NCI-H69 (cell line): ENCODE measurements at places on chromosomes 5 and 9.
A peak's percentile ranks its signal among the peaks of the same experiment; 100 is the strongest.

- DNase-seq, result no peak
Observed at GRCh38 chr5:113225259-113225658, 209.5 kb downstream of the TSSK1B start.

DNA sequence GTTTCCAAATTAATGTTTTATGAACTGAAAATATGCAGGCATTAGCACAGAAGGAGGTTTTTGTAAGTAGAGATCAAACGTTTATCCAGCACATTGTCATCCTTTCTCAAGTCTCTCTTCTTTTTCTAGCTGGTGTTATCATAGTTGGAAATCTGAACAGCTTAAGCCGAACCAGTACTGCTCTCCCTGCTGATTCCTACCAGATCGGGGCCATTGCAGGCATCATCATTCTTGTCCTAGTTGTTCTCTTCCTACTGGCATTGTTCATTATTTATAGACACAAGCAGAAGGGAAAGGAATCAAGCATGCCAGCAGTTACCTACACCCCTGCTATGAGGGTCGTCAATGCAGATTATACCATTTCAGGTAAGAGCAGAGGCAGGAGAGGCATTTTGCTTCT lies 72.1 kb upstream of the PRRC1 start:
- DNase-seq, result no peak

DNA sequence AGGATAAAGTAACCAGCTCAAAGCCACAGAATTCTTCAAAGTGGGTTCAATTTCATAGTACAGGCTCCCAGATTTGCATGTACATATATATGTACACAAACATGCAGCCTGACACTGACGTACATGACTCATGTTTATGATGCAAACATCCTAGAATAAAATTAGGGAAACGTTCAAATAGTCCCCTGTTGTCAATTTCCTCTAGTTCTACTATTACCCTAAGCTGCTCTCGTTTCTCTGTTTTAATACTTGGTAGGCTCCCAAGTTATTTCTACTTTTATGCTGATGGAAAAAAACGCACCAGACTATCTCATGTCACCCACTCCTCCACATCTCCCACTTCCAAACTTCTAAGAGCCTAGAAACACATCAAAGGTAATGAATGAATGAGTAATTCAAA lies 229.7 kb downstream of the EPB41L4A start:
- DNase-seq, result no peak

GRCh38 chr9:112037281-112038016 lies 137.6 kb downstream of the SUSD1 start:
- DNase-seq, result no peak

DNA sequence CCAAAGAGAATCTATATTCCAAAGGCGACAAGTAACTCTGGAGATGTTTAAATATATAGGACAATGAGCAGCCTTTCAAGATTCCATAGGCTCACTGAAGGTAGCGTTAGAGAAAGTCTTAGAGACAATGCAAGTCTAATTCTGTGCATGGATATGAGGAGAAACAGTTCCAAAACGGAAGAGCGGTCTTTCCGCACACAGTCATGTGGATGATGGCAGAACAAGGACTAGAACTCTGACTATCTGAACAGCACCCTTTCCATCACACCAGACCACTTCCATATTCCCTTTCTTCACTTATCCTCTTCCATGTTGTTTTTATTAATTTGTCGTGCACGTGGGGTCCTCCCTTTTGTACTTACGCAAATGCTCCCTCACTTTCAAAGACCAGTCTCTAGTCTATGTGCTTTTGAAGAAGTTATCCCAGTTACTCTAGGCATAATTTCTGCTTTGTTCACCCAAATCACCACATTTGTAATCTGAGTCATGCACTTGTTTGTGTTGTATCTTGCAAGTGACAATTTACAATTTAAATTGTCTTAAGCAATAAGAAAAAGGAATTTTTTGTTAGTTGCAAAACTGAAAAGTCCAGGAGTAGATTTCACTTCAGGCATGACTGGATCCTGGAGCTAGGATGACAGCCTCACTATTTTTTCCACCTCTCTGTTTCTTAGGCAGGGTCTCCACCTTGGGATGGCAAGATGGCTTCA lies 116.0 kb upstream of the ADRA1B start:
- DNase-seq, result no peak

GRCh38 chr9:38359297-38359653 lies 33.2 kb upstream of the ALDH1B1 start:
- DNase-seq, result no peak

DNA sequence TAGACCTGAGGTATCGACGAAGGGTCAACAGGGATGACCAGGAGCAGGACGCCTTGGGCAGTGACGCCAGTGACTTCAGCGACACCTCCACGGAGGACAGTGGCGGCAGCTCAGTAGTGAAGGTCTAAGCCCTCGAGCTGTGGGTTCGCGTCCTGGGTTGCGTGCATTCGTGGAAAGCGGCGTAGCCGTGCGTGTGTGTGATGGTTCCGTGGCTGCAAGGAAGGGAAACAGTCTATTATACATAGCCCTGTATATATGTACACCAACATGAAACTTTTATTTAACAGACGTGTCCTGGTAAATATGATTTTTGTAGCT lies 8.4 kb downstream of the PPP1R26 start:
- no peak for DNase-seq

- DNase-seq, result peak; percentile 98
Observed at GRCh38 chr9:101999441-101999840, 261.0 kb upstream of the GRIN3A start.

GRCh38 chr5:66727630-66728029 lies 131.4 kb downstream of the MAST4 start:
- DNase-seq, result no peak

DNA sequence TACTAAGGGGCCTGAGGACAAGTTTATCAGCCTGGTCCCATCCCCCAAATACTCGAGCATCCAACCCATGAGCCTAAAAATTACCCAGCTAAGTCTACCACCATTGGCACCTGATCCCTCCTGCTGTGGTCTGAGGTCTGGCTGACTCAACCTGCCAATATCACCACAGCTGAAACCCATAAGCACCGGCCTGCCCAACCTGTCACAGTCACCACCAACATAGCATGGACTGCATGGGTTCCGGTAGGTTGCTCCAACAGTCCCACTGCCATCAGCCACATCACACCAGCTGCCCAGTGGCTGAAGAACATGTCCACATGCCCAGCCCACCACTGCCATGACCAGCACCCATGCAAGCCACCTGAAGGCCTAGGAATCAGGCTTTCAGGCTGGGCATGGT lies 495.0 kb downstream of the PRELID2 start:
- no peak for DNase-seq

DNA sequence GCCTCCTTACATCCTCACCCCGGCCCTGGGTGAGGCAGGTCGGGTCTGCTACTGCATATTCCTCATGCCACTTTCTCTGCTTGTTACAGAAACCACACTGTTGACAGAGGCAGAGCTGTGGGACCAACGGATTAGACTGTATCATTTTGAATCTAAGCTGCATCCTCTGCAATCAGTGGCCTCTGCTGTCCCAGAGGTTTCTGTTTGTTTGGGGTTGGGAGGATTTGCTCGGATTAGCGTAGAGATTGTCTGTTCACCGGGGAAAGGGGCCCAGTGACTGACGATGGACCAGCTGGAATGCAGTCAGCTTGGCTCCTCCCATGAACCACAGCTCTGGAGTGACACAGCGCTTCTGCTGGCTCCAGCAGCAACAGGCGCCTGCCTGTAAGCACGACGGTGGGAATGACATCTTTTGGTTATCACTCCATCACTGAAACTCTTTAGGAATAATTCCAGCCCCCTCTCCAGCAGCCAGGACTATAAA lies 37.3 kb upstream of the ADRA1B start:
- DNase-seq, result peak; percentile 33

DNA sequence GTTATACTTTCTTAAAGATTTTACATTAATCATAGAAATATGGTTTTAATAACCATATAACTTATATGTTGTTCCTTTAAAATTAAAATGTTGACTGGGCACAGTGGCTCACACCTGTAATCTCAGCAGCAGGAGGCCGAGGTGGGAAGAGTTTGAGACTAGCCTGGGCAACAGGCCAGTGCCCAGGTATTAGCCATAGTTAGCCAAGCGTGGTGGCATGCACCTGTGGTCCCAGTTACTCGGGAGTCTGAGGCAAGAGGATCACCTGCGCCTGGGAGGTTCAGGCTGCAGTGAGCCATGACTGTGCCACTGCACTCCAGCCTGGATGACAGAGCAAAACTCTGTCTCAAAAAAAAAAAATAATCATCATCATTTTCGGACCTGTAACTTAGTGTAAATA lies 133.5 kb downstream of the DTWD2 start:
- DNase-seq, result peak; percentile 72

- peak; percentile 67 for DNase-seq
Observed at GRCh38 chr5:167908606-167909005, 382.8 kb upstream of the WWC1 start.

DNA sequence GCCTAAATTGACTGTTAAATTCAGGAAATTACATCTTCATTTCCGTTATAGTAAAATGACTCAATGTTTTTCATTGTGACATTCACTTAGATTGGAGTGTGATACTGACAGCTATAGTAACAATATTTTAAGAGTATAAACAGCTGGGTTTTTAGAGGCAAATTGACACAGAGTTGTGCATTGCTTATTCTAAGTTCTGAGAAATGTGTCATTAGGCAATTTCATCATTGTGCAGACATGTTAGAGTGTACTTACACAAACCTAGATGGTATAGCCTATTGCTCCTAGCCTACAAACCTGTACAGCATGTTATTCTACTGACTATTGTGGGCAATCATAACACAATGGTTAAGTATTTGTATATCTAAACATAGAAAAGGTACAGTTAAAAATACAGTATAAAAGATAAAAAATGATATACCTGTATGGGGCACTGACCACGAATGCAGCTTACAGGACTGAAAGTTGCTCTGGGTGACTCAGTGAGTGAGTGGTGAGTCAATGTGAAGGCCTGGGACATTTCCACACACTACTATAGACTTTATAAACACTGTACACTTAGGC lies 132.7 kb downstream of the PDE4D start:
- DNase-seq, result no peak

- DNase-seq, result no peak
Observed at GRCh38 chr5:174877987-174878386, 153.6 kb downstream of the MSX2 start.

DNA sequence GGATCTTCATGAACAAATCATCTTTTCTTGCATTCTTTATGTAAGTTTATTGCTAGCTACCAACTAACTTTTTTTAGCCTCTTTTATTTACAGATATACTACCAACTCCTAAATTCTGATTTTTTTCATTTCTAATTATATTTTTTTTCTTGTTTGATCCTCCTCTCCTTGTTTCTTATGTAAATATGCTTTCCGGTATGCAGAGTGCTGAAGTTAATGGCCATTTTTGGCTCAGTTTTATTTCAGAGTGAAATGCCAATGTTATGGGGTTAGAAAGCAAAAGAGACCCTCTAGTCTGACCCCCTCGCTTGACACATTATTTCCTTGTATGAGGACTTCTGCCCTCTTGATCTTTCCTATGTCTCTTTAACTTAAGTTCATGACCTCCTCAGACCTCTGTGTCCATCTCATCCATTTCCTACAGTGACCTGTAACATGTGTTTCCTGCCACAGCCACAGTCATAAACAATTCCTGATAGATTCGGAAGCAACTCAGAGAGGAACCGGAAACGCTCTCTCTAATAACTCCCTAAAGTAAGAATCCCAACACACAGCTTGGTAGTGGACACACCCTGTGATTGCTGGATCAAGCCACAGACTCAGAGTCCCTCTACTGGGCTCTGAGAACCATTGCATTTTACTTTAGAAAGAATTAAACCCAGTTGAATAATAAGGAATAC lies 42.9 kb upstream of the AFAP1L1 start:
- peak; percentile 59 for DNase-seq
